Frontal cortex (tissue), 4 donors: ENCODE measurements at places on chromosomes 16 and 17. TPM values are rescaled to one million over a fixed set of nuclear protein-coding genes. Genes with fewer than 3 reads are reported as not detected.

CEMP1 gene
- 0.41 TPM for total RNA-seq

PRCD gene
- total RNA-seq, result 2.4 TPM

MSLN gene
- total RNA-seq, result not detected

RUNDC3A gene
- total RNA-seq, result 123 TPM

SPDYE4 gene
- not detected for total RNA-seq

KRTAP9-3 gene
- total RNA-seq, result not detected

DDX19B gene
- 25.3 TPM for total RNA-seq

LGALS9 gene
- 0.41 TPM for total RNA-seq

TNK1 gene
- 0.82 TPM for total RNA-seq

KLHL10 gene
- total RNA-seq, result under 0.01 TPM

OGFOD1 gene
- 26.9 TPM for total RNA-seq

GDPD1 gene
- 54.2 TPM for total RNA-seq

ZP2 gene
- total RNA-seq, result not detected

ZSCAN10 gene
- total RNA-seq, result not detected

FBXW10 gene
- total RNA-seq, result 0.82 TPM

SLC16A5 gene
- 1.2 TPM for total RNA-seq

CTF1 gene
- 0.41 TPM for total RNA-seq

MEFV gene
- under 0.01 TPM for total RNA-seq

STH gene
- total RNA-seq, result 2.0 TPM

TOM1L1 gene
- total RNA-seq, result 20.4 TPM

AURKB gene
- 3.7 TPM for total RNA-seq

ADAD2 gene
- total RNA-seq, result not detected
